ENCODE measurements at places on chromosomes 7 and 10. TPM values are rescaled to one million over a fixed set of nuclear protein-coding genes. Genes with fewer than 3 reads are reported as not detected.

The TCAF2 gene
- polyA plus RNA-seq: 0.97 TPM

GRCh38 chr10:25978771-25979170, 44.7 kb downstream of the MYO3A start:
- no peak for DNase-seq

DNA sequence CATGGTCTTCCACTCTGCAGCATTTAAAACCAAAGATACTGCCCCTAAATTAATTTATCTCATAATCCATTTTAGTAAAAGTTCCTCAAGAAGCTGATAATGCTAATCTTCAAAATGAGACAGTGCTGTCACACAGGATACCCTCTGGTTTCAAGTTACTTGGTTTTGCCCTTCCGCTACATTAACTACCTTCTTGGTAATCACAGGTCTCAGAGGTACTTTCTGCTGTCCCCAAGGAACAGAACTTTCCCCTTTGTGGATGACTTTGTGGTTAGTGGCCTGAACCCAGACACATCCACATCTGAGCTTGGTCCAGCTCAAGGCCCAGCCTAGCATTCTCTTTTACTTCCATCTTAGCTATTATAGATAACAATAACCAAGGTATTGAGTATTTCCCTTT, 88.8 kb upstream of the TMEM26 start:
- no peak for DNase-seq

The GIMAP4 gene
- polyA plus RNA-seq: 23.8 TPM

The PDLIM1 gene
- 5.2 TPM for polyA plus RNA-seq

The PIK3AP1 gene
- polyA plus RNA-seq: 104 TPM

- no peak for DNase-seq
Observed at GRCh38 chr10:100683004-100683403, 62.4 kb upstream of the PAX2 start.

The JAKMIP3 gene
- not detected for polyA plus RNA-seq

DNA sequence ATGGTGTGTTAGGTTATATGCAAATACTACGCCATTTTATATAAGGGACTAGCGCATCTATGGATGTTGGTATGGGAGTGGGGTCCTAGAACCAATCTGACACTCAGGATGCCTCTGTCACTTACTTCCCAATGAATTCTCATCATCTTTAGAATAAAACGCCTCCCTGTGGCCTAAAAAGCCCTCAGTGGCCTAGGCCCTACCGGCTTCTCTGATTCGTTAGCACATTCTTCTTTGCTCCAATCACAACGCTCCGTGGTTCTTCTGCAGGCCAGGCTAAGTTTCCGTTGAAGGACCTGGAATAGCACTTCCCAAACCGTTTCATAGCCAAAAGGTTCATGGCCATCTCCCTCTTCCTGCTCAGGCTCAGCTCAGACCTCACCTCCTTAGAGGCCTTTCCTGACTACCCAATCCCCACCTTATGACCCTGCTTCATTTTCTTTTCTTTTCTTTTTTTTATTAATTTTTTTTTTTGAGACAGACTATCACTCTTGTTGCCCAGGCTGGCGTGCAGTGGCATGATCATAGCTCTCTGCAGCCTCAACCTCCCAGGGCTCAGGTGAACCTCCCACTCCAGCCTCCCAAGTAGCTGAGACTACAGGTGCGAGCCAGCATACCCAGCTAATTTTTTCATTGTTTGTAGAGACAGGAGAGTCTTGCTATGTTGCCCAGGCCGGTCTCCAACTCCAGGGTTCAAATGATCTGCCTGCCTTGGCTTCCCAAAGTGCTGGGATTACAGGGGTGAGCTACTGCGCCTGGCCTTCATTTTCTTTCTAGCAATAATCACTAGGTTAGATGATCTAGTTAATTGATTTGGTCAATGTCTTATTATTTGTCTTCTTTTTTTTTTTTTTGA, 24.5 kb upstream of the YWHAG start:
- no peak for DNase-seq

DNA sequence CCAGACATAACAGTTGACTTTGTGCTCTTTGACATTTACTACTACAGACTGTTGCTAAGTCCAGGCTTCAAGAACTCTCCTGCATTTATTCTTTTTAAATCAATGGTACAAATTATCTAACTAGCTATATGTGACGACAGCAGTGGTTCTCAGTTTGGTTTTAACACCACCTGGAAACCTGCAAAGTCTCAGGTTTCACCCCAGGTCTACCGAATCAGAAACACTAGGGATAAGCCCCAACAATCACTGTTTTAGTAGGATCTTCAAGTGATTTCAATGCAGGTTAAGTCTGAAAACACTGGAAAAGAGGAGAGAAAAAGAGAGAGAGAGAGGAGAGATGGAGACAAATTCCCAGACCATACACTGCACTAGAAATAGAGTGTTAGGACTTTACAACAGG, 519.0 kb downstream of the PCDH15 start:
- no peak for DNase-seq

GRCh38 chr7:155230169-155230593, 67.5 kb upstream of the INSIG1 start:
- DNase-seq: no peak

DNA sequence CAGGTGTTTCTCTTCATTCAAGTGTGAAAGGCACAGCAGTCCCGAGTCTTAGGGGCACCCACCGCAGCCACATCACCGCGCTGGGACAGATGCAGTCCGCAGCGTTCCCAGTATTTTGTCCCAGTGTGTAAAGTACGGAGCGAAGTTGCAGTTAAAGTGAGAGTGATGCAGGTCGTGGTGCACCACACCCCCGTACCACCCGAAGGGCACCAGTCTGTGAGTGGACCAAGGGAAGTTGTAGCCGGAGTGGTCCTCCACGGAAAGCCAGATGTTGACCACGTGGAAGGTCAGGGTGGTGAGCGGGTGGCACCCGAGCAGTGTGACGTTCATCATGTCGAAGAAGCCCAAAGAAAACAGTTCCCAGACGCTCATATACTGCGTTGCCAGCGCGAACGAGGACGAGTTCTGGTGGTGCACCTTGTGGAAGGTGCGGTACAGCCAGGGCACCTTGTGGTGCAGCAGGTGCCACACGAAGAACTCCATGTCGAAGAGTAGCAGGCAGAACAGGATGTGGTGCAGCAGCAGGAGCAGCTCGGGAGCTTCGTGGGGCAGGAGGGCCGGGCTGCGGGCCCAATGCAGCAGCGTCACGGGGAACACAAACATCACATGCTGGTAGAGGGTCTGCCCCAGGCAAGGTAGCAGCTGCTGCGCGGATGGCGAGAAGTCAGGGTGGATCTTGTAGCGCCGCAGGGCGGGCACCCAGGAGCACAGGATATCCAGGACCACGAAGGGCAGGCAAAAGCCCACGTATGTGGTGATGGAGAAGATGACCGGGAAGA, 526 bp downstream of the CH25H start:
- no peak for DNase-seq

- DNase-seq: no peak
Observed at GRCh38 chr10:51389415-51390321, 309.7 kb downstream of the CSTF2T start.

The GPR146 gene
- polyA plus RNA-seq: 0.48 TPM

All from CD14-positive monocyte (primary cell).